Activated CD8-positive, alpha-beta T cell treated with anti-CD3 and anti-CD28 coated beads for 36 hours (primary cell): ENCODE measurements at places on chromosomes 5 and 9.

GRCh38 chr5:180670157-180670556 is 20.8 kb upstream of the FLT4 start:
- no peak for DNase-seq

DNA sequence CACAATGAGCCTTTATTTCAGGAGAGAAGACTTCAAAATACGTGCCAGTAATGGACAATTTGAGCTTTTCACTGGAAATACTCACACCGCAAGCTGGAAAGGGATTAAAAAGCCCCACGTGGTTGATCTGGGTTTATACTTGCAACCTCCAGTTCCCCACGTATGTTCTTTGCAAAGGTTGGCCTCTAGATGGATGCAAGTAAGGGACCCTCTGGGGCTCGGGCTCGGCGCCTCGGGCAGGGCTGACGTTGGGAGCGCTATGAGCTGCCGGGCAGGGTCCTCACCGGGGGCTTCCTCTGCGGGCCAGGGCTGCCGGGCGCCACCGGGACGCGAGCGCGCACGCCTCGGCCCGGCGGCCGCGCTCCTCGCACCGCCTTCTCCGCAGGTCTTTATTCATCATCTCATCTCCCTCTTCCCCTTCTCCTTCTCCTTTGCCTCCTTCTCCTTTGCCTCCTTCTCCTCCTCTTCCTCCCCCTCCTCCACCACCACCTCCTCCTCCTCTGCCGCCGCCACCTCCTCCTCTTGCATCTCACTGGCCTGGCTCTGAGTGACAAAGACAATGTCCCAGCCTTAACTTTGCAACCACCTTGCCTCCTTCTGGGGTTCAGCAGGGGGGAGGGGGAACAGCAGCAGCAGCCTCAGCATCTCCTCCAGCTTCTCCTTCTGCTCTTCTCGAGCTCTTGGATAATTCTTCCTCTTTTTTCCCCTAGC is 701 bp upstream of the ZNF462 start:
- DNase-seq = no peak

- no peak for DNase-seq
Measured at GRCh38 chr9:135804581-135805421, 102.5 kb downstream of the CAMSAP1 start.

DNA sequence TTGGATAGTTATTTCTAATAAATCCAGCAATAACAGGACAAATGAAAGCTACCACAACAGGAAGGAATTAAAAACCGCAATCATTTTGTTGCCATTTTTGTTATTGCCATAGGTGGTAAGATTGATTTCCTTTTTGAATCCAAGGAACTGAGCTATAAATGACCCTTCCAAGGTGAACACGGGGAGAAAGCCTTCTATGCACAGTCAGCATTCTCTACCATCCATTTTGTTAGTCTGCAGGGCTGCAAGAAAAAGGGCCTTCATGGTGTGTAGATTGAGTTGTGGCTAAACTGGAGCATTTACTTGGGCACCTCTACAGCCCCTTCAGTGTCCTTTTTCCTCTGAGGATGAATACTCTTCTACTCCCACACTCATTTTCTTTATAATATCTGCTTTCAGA is 18.6 kb upstream of the REEP5 start:
- DNase-seq = no peak

GRCh38 chr5:19104948-19105347 is 883.1 kb downstream of the CDH18 start:
- DNase-seq = no peak

- DNase-seq = no peak
Measured at GRCh38 chr9:4464911-4465513, 25.3 kb upstream of the SLC1A1 start.

- no peak for DNase-seq
Measured at GRCh38 chr9:124332361-124333202, 74.8 kb downstream of the NEK6 start.

DNA sequence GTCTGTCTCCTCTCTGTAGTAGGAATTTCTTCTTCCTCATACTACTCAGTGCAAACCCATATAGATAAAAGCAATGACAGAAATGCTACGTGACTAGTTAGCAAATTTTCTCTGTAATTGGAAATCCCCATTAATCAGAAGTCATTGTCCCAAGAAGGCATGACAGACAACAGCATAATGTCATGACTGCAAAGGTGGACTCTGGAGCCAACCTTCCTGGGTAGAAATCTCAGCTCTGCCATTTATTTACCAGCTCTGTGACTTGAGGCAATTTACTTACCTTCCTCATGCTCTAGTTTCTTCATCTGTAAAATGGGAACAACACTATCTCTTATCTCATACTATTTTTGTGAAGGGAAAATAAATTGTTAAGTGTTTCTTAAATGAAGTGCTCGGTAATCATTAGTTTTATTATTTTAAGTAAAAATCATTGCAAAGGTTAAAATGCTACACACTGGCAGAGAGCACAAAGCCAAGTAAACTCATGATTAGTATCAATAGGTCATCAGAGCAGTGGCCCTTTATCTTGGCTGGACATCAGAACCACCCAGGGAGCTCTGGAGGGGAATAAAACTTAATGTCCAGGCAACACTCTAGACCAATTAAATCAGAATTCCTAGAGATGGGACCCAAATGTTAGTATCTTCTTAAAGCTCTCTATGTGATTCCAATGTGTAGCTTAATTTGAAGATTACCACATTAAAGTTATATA is 43.8 kb upstream of the FST start:
- DNase-seq = no peak
